NCI-H1930 (cell line): ENCODE measurements at places on chromosomes 2 and 18.

GRCh38 chr18:31241900-31242409 is 76.0 kb upstream of the DSG1 start:
- DNase-seq, result no peak

- no peak for DNase-seq
These were observed 354.9 kb upstream of the CDH20 start for GRCh38 chr18:60978338-60978737.

GRCh38 chr2:121429927-121430520 is 100.7 kb upstream of the RNU4ATAC start:
- no peak for DNase-seq

DNA sequence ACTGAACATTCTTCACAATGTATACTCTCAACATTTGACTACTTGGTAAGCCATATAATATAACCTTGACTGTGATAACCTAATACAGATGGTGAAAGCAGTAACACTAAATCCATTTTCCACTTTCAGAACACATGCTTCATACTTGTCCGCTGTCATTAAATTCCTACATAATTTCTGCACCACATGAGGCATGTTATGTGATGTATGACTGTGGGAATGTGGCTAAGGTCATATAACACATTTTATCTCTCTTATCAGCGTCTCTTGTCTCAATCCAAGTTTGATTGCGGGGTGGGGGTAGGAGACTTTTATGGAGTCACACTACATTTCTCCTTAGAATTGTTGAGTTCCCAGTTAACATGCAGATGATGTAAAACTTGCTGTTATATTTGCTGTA is 110.9 kb downstream of the MTCL1 start:
- DNase-seq, result no peak

- no peak for DNase-seq
These were observed 18.8 kb downstream of the CDH7 start for GRCh38 chr18:65769652-65770051.

- DNase-seq, result peak; percentile 72
These were observed 44.2 kb upstream of the CTDP1 start for GRCh38 chr18:79635427-79635726.

DNA sequence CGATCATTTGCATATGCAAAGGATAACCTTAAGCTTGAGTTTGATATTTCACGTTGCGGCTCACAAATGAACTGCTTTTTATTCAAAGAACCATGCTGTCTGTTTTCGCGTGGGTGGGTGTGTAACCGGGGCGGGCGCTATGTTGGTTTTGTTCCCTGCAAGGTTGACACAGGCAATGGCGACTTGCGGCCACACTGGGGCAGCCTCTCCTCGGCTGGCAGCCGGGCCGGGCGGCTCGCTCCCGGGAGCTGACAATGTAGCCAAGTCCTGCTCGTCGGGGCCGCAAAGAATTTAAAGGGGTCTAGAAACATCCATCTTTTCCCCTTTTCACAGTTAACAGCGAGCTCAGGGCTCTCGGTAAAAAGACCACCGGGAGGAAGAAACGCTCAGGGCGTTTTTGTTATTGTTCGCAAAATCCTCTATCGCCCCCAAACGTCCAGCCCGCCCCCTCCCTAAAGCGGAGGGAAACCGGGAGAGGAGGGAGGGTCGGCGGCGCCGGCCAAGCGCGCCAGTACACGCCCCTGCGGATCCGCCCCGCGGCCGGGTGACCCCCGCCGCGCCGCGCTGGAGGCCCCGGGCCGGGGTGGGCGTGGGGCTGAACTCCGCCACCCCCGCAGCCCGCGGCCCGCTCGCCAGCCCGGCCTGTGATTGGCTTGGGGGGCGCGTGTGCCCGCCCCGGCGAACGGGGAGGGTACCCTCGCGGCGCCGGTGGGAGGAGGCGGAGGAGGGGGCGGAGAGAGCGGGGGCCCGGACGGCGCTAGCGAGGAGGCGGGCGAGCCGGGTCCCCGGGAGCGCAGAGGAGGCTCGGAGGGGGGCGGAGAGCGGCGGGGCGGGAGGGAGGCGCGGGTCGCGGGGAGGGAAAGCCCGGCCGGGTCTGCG is at the start of gene NEDD4L:
Gene NEDD4L (plus strand): TSS at position 736 of the 879 bp plus-strand sequence. CDS start 435 bp downstream, outside the sequence.
- DNase-seq, result peak; percentile 90

DNA sequence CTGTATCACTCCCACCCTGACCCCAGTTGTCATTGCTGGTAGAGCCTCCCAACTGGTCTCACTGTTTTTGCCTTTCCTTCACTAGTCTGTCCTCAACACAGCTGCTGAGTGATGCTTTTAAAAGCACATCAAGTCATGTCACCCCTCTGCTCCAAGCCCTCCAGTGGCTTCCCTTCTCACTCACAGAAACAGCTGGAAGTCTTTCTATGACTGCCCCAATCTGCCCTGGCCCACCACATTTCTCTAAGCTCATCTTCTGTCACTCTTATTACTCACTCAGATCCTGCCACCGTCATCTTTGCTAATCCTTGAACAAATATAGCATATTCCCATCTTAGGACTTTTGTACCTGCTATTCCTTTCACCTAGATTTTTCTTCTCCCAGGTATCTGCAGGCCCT is 242.6 kb upstream of the RBBP8 start:
- no peak for DNase-seq

- no peak for DNase-seq
These were observed 303.9 kb downstream of the ZEB2 start for GRCh38 chr2:144215701-144216675.

DNA sequence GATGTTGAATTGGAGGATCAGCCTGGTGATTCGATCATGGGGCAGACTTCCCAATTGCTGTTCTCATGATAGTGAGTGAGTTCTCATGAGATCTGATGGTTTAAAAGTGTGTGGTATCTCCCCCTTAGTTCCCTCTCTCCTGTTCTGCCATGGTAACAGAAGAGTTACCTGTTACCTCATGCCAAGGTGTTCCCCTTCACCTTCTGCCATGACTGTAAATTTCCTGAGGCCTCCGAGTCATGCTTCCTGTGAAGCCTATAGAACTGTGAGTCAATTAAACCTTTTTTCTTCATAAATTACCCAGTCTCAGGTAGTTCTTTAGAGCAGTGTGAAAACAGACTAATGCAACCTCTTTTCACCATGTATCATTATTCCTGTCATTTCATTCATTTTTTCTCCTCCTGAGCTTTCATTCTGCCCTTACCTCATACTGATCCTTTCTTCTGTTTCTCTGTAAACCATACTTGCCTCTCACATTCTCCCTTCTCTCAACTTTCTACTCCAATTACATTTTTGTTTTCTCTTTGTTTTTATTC is 22.0 kb downstream of the STARD6 start:
- no peak for DNase-seq

DNA sequence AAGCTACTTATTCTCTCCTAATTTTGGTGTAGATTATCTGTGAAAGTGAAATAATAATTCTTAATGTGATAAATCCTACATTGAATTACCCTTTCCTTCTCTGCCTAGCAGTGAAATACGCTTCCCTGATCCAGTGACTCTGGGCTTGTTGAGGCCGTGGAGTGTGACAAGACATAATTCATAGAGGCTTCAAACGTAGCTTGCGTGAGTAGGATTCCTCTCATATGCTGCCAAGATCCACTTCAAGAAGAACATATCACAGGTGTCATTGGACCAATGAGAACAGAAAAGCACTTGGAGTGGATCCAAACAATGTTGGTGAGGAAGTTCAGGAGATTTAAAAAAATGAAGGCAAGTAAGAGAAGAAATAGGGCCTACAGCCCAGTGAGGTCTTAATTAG is 221.3 kb upstream of the TMEFF2 start:
- DNase-seq, result no peak

GRCh38 chr2:65158557-65158956 is 28.7 kb upstream of the RAB1A start:
- no peak for DNase-seq

DNA sequence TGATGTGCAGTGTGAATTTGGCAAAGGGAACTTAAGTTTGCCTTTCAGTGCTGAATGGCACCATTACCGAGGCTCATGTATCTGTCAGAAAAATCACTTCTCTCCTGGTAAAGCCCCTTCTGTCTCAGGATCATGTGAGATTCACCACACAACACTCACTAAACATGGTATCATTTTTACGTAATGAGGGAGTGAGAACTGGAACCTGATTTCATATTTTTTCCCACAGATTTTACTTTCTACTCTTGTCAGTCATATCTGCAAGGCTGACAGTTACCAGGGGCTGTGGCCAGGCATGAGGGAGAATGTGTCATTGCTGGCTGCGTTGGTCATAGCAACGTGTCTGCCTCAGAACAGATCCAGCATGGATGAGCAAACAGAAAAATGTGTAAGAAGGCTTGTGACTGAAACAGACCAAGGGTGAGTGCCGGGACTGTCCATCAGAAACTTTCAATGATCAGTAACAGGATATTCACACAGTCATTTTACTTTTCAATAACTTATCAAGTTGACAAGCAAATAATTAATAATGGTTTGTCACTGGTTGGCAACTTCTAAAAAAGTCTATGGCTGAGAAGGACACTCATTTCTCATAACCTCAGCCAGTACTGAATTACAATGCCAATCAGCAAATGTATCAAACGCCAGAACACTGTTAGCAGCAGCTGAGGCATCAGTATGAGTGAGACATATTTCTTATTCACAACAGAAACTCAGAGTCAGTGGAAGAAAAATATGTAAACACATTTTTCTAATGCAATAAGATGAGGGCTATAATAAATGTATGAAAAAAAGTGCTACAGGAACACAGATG is 100.5 kb downstream of the CDC42EP3 start:
- no peak for DNase-seq

GRCh38 chr18:59623456-59624368 is 73.5 kb downstream of the CCBE1 start:
- no peak for DNase-seq

GRCh38 chr2:127413782-127414637 is 4.2 kb upstream of the PROC start:
- no peak for DNase-seq

GRCh38 chr2:224671731-224672130 is 44.4 kb downstream of the CCDC195 start:
- peak; percentile 16 for DNase-seq

DNA sequence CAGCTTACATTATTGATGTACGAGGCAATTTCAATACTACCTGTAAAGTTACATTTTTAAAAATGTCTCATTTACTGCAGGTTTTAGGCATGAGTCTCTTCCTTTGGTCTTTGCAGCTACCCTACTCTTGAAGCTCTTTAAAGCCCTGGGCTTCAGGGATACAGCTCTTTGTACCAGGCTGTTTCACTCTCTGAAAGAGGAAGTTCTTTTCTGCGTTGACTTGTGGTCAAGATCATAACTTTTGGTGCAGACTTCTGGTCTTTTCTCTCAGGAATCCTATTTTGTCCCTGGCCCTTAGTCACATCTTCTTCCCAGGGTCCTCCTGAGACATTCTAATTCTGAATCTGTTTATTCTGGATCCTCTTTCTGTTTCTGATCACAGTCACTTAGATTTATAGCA is 16.6 kb upstream of the HRH4 start:
- no peak for DNase-seq

- DNase-seq, result no peak
These were observed 6.9 kb downstream of the CREG2 start for GRCh38 chr2:101380376-101380775.

- no peak for DNase-seq
These were observed 22.7 kb downstream of the C1D start for GRCh38 chr2:68040078-68040477.

DNA sequence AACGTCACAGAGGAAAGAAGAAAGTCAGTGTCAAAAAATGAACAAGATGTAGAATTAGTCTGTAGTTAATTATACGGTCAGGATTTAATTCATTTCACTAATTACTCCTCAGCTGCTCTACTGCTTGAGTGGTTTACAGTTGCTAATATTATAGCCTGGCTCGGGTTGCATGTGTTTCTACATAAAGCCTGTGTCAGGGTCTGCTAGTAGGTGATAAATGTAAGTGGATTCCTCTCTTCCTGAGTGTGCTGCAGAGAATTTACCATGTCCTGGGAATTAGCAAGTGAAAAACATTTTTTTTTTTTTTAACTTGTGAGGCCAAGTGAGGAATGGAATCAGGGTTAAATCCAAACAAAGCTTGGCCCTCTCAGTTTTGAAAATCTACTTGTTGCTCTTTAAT is 622.6 kb downstream of the EPHA4 start:
- DNase-seq, result no peak

GRCh38 chr2:238378230-238379095 is 48.3 kb upstream of the ASB1 start:
- no peak for DNase-seq

DNA sequence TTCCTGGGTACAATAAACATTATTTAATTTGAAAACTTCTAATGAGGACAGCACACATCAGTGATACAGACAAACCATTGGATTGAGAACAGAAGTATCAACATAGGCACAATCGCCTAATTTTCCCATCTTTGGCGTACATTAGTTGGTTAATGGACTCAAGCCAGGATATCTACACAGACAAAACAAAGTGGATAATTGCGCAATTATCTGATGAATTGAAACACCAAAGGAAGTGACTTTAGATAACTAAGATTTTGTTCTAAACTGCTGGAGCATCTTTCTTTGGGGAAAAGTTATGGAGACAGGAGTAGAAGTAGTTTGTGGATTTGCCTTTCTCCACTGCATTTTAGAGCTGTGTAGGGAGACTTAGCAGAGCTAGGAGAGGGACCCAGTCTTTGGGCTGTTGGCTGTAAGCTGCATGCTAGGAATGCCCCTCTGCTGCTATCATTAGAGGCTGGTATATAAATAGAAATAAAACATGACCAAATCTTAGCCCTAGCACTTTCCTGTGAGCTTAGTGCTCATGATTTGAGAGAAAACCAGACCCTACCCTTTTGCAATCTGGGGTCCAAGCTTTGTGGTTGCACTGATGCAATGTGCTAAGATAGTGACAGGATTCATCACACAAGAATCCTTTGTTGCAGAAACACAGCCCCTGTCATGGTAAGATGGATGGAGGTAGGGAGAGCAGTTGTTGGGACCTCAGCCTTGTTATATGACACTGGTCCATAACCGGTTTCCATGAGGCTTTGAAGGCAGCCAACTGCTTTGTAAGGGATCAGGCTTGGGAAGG is 264.5 kb upstream of the PIK3C3 start:
- DNase-seq, result peak; percentile 54

GRCh38 chr18:24188120-24188519 is 49.3 kb downstream of the CABYR start:
- no peak for DNase-seq

DNA sequence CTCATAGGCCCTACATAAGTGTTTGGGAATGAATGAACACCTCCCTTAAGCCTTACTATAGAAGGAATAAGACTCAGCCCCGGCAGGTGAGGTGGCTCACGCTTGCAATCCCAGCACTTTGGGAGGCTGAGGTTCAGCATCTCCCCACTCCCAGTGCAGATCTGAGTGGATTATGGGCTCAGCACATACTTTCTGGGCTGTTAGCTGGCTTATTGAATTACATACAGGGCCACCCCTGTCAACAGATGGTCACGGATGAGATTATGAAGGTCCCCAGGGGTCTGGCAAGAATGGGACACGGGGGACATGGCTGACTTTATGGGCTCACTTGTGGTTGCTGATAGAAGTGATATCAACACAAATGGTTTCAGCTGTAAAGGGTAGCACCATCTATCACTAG is 322.3 kb downstream of the TSN start:
- no peak for DNase-seq

- no peak for DNase-seq
These were observed 131.4 kb downstream of the ACOXL start for GRCh38 chr2:110863726-110864125.
